ENCODE measurements at places on chromosomes 7 and 10.

DNA sequence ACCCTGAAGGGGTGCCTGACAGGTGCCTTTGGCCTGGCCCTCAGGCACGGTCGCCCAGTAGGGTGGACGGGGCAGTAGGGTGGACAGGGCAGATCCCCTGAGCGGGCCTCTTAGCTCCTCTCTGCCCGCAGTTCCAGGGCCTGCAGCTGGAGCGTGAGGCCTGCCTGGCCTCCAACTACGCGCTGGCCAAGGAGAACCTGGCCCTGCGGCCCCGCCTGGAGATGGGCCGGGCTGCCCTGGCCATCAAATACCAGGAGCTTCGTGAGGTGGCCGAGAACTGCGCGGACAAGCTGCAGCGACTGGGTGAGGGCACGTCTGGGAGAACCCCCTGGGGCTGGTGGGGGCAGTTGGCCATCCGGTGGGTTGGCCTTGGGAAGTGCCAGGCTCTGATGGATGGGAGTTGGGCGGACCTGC, 1.7 kb downstream of the VPS37D start:
- no peak for DNase-seq

DNA sequence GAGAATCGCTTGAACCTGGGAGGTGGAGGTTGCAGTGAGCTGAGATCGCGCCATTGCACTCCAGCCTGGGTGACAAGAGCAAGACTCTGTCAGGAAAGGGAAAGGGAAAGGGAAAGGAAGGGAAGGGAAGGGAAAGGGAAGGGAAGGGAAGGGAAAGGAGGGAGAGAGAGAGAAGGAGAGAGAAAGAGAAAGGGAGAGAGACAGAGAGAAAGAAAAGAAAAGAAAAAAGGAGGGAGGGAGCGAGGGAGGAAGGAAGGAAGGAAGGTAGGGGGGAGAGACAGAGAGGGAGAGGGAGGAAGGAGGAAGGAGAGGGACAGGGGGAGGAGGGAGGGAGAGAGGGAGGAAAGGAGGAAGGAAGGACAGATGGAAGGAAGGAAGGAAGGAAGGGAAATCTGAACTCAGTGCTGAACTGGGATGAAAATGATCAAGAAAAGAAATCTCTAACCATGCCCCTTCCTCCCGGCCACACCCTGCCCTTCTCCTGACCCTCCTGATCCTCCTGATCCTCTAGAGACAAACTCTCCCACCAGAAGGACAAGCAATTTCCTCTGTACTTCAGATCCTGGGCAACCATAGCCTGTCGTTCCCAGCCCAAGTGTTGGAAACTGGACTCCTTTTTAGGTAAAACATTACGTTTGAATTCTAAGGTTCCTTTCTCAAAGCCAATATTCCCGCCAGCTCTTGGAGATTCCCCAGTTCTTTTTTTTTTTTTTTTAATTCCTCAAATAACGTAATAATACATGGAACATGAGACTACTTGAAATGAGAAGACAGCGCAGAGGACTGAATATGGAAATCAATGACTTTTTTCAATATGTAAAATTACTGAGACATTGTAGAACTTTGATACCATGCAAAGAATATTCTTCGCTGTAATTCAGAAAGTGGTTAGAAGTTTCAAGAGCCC, 32.1 kb downstream of the NMT2 start:
- DNase-seq: no peak

DNA sequence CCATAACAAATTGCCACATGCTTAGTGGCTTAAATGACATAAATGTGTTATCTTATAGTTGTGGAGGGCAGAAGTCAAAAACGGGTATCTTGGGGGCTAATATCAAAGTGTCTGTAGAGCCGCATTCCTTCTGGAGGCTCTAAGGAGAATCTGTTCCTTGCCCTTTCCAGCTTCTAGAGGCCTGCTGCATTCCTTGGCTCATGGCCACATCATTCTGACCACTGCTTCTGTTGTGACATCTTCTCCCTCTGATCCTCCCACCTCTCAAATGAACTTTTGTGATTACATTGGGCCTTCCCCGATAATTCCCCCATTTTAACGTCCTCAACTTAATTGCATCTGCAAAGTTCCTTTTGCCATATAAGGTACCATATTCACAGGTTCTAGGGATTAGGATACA, 76.1 kb downstream of the CYP26A1 start:
- DNase-seq: no peak

DNA sequence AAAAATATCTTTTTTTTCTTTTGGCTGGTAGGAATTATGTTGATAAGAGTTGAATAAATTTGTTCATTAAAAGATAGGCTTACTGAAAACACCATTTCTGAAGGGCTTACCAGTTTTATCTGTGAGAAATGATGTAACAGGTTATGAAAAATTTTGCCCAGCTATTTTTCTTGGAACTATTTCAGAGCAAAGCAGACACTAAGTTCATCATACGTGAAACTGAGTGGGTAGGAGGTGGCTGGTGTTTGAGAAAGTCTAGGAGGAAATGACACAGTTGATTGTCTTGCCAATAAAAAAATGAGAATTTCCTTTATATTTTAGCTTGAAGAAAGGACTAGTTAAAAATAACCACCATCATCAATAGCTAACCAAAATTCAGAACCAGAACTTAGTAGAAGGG, 6.2 kb upstream of the MRC1 start:
- no peak for DNase-seq

GRCh38 chr7:115013886-115014285, 92.0 kb downstream of the MDFIC start:
- DNase-seq: no peak

DNA sequence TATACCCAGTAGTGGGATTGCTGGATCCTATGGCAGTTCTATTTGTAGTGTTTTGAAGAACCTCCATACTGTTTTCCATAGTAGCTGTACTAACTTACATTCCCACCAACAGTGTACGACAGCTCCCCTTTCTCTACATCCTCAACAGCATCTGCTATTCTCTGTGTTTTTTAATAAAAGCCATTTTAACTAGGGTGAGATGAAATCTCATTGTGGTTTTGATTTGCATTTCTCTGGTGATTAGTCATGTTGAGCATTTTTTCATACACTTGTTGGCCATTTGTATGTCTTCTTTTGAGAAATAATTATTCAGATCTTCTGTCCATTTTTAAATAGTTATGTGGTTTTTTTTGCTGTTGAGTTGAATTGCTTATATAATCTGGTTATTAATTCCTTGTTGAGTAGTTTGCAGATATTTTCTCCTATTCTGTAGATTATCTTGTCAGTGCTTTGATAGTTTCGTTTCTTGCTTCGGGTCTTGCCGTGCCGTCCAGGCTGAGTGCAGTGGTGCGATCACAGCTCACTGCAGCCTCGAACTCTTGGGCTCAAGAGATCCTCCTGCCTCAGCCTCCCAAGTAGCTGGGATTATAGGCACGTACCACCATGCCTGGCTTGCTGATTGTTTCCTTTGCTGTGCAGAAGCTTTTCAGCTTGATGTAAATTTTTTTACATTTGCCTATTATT, 12.0 kb downstream of the MTG1 start:
- DNase-seq: no peak

DNA sequence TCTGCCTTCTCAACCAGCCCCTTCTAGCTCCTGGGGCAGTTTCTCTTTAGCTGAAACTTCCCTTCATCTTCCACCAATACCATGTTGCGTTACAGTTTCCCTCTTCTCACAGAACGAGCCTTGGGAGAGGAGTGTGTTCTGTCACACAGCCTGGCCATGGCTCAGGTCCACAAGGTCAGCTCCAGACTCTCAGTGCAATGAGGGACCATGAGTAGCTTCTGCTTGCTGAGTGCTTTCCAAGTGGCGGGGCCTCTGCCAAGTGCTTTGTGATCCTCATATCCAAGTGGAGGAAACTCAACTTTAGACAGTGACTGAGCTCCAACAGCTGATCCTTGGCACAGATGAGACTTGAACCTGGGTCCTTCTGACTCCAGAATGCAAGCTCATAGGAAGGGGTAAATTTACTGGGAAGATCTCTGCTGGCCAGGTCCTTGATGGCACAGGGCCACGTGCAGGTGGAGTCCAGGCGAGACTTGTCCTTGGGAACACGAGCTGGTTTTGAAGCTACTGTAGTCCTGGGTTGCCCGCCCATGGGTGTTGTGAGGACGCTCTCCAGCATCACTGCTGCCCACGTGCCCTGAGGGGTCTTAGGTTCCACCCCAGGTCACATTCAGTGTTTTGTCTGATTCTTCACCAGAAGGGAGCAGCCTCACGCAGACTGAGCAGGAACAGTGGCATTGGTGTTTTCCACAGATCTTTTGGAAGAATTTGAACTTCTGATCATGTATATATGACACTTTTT, 238.0 kb downstream of the EBF3 start:
- no peak for DNase-seq

DNA sequence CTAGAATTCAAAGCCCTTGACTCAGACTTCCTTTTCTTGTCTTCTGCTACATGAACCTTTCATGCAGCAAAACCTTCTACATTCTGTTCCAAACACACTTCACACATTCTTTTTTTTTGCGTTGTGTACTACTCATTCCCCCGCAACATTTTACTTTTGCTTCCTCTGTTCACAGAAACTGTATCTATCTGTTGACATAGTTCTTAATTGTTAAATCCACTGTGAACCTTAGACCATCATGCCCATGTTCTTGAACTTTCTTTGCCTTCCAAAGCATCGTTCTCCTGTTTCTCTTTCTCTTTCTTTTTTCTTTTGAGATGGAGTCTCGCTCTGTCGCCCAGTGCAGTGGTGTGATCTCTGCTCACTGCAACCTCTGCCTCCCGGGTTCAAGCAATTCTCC, 14.2 kb downstream of the CCSER2 start:
- DNase-seq: no peak

GRCh38 chr7:47232751-47233412, 349.0 kb downstream of the TNS3 start:
- DNase-seq: no peak

GRCh38 chr7:137245890-137246289, 97.6 kb downstream of the PTN start:
- DNase-seq: no peak

DNA sequence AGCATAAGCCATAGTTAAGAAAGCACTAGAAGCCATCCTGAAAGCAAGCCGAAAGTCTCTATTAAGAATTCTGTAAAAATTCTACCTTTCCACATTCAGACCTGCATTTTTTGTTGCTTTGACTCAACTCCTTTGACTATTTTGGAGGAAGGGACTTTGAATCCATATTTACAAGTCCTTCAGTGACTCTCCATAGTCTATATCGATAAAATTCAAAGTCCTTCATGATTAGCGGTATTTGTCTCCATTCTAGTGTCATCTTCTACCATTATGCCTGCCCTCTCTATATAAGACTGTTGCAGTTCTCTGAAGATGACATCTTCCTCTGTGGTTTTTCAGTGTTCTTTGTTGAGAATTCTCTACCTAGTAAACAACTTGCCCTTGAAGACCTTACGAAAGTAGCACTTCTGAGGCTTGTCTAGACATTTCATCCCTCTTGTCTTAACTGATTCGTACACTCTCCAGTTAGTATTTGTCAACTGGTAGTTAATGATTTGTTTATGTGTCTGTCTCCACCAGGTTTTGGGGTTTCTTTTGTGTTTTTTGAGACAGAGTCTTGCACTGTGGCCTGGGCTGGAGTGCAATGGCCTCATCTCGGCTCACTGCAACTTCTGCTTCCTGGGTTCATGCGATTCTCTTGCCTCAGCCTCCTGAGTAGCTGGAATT, 1.7 kb downstream of the CCSER2 start:
- no peak for DNase-seq

- DNase-seq: no peak
Observed at GRCh38 chr10:86658261-86658741, 4.0 kb downstream of the OPN4 start.

DNA sequence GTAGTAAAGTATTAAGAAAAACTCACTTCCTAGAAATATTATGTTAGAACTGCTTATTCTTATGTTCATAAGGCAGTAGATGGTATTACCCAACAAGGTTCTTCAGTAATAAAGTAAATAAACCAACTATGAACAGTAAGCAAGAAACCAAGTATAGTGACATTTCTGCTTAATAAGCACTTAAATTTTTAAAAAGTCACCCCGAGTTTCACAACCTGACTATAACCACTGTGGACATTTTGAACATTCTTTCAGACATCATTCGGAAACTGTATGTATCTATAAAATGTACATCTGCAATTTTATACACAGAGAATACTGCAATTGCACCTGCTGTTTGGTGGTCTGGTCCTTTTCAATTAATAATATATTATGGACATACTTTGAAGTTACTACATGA, 1073.6 kb downstream of the XPNPEP1 start:
- DNase-seq: no peak

DNA sequence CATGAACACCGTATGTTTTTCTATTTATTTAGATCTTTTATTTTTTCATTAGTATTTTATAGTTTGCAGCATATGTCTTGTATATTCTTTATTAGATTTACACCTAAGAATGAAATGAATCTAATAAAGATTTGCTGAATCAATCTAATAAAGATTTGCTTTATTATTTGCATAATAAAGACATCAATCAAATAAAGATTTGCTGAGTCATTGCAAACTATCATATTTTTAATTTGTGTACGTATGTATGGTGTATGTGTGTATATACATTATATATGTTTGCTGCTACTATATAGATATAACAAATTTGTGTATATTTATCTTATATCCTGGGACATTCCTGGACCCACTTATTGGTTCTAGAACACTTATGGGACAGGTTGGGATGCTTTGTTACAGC, 147.5 kb downstream of the PTN start:
- no peak for DNase-seq

DNA sequence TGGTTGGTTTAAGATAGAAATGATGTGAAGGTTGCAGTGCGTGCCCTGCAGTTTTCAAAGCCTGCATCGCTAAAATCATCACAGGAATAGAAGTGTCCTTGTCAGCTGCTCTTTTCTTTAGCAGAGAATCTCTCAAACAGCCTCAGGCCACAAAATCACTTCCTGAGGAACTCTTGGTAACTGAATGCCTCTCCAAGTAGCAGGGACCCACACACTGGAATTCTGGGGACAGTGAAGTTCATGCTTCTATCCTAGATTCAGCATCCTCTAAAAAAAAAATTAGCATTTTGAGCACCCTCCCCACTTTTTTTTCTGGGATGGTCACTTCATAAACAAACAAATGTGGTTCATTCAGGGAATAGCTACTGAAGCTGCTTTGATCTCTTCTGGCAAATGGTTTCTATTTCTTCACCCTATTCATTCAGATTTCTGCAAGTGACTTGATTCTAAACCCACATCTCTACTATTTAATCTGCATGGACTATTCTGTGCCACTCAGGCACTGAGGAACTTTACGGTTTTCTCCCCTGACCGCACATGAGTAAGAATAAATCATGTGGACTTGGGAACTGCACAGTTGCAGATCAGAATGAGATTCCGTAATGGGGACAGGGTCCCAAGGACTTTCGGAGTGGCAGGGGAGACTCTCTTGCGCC, 306.9 kb downstream of the FRMD4A start:
- no peak for DNase-seq

DNA sequence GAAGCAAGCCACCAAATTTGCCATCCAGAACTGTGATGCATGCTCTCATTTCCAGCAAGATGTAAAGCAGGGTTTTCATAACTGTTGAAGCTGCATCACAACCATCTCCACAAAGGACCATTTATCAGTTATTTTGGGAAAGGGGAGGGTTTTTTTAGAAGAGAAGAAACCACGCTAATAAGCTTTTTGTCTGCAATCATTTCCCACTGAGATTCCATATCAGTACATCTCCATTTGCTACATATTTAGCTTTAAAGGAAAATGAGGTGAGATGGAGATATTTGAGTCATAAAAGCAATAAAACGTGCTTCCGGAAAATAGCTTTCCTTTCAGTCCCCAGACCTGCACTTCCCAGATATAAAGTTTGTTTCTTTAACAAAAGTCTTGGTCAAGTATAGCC, 258.2 kb downstream of the FRMD4A start:
- DNase-seq: no peak

GRCh38 chr10:13994932-13995331, 335.8 kb downstream of the FRMD4A start:
- DNase-seq: no peak

GRCh38 chr7:108127461-108127860, 2.7 kb downstream of the LAMB4 start:
- no peak for DNase-seq

GRCh38 chr10:96835899-96836298, 3.8 kb downstream of the LCOR start:
- DNase-seq: no peak

Data from anterior cingulate cortex (tissue), 58 donors.